ENCODE measurements at places on chromosomes 5 and 9.

DNA sequence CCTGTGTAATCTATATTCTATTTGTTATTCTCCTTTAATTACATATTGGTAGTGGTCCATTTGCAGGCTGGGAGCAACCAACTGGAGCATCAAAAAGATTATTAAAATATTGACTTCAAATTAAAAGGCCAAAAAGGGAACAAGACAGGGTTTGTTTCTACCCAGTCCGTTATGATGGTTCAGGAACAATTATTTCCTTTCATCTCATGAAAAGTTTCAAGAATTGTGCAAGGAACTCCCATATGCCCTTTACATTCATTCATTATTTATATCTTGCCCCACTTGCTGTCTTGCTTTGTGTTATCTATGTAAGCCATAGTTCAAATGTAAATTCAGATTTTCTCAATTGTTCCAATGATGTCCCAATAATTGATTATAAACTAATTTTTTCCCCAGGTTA lies 58.7 kb upstream of the TLE1 start:
- no peak for DNase-seq

DNA sequence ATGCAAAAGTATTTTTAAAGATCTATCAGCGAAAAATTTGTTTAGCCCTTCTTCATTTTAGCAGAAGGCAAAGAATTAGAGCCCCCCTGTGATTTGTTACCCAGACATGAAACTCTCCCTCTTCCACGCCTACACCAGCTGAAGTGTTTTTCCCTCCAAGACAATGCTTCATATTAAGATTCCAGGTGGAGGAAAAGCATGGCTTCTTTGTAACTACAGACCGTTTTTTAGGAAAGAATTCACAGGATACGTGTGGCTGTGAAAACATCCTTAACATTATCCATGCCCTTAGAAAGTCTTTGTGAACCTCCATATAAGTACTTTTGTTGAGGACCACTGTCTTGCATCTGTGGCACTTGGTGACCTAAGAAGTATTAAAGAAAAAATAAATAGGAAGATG lies 121.8 kb upstream of the MTAP start:
- no peak for DNase-seq

GRCh38 chr9:18516514-18516913 lies 42.6 kb downstream of the ADAMTSL1 start:
- no peak for DNase-seq

DNA sequence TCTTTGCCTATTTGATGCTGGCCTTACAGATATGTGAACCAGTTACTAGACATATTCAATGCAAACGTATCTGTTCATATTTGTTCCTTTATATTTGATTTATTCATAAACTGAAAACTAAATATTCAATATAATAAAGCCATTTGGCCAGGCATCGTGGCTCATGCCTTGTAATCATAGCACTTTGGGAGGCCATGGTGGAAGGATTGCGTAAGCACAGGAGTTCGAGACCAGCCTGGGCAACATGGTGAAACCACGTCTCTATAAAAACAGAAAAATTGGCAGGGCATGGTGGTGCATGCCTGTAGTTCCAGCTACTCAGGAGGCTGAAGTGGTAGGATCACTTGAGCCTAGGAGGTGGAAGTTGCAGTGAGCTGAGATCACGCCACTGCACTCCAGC lies 49.2 kb upstream of the CTNNAL1 start:
- no peak for DNase-seq

DNA sequence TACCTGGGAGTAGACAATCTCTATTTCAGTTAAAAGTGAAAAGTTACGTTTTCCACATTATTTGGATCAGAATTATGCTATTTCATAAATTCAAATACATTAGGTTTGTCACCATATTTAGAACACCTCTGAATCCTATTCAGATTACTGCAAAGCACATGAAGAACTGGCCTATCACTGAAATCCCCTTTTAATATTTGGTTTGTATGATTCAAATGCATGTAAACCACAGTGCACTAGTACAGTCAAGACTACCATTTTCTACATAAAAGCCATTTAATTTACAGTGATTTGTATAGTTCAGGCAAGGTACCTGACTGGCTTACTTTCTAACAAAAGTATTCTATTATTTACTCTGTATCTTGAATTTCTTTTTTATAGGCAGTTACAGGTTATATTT lies 212.5 kb downstream of the MEF2C start:
- no peak for DNase-seq

DNA sequence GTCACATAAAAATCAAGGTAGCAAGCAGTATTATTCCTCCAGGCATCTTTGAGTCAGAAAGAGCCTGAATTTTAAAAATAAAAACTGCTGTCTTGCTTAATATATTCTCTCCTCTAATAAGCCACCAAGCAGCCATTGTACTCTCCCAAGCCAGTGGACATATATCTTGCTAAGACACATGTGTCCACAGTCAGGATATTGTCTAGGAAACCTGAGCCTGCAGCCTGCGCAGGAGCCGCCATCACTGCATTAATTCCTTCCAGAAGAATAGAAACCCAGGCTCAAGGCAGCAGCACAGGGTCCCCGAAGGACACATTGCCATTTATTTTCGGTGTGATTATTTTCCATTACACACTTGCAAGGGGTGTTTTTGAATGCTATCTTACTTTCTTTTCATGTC lies 345.3 kb downstream of the ARHGEF28 start:
- no peak for DNase-seq

Measured in GF-D8 (cell line).